ENCODE measurements at places on chromosomes 2 and 18.

GRCh38 chr2:239485622-239486021 is 84.8 kb upstream of the HDAC4 start:
- DNase-seq = no peak

GRCh38 chr18:46134920-46135675 is 30.9 kb downstream of the HAUS1 start:
- no peak for DNase-seq

- DNase-seq = no peak
Observed at GRCh38 chr2:223578846-223579245, 23.3 kb downstream of the SCG2 start.

DNA sequence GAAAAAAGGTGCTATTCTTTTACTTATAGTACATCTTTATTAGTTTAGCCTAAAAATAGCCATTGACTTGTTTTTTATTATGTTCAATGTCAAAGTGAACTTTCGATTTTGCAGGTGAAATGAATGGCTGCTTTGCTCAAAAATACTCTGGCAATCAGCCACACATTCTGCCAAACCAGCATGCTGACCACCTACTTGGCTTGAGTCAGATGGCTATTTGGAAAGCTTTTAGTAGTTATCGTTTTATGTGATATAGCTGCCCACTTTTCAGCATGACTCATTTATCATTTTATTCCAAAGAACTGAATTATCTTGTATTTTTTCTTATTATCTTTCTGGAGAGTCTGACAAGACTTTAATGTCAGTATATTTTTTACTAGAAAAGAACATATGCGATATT is 1615.8 kb upstream of the TMEFF2 start:
- DNase-seq = peak; percentile 2

- no peak for DNase-seq
Observed at GRCh38 chr2:96109361-96109680, 7.0 kb downstream of the ADRA2B start.

GRCh38 chr2:222361787-222362186 is 62.6 kb upstream of the SGPP2 start:
- no peak for DNase-seq

- no peak for DNase-seq
Observed at GRCh38 chr2:134283661-134284060, 29.8 kb downstream of the MGAT5 start.

GRCh38 chr18:26649193-26649543 is 100.8 kb upstream of the KCTD1 start:
- DNase-seq = no peak

- DNase-seq = no peak
Observed at GRCh38 chr18:48992791-48993555, 42.2 kb upstream of the SMAD7 start.

- DNase-seq = no peak
Observed at GRCh38 chr2:36798724-36799123, 102.2 kb downstream of the VIT start.

DNA sequence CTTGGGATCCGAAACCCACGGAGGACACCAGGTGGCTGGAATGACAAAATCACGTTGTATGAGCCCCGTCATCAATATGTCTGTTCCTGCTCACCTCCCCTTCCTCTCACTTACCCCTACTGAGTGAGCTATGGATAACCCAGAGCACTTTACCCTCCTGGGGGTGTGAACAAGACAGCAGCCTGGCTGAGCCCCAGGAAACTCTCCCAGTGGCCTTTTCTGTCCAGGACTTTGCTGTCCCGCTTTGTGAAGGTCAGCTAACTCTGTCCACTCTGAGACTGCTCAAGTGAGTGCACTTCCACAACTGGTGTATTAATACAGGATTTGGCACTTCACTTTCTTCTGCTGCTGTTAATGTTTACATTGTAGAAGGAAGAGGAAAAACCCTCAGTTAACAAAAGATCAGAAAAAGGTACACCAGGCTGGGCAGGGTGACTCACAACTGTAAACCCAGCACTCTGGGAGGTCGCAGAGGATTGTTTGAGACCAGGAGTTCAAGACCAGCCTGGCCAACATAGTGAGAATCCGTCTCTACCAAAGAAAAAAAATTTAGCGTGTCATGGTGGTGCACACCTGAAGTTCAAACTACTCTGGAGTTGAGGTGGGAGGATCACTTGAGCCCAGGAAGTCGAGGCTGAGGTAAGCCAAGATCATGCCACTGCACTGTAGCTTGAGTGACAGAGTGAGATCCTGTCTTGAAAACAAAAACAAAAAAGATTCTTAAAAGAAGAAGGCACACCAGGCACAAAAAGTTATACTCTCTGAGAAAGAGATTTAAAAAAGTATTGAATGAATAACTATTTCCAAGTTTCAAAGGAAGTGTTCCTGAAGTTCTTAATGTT is 90.3 kb downstream of the CLHC1 start:
- DNase-seq = no peak

DNA sequence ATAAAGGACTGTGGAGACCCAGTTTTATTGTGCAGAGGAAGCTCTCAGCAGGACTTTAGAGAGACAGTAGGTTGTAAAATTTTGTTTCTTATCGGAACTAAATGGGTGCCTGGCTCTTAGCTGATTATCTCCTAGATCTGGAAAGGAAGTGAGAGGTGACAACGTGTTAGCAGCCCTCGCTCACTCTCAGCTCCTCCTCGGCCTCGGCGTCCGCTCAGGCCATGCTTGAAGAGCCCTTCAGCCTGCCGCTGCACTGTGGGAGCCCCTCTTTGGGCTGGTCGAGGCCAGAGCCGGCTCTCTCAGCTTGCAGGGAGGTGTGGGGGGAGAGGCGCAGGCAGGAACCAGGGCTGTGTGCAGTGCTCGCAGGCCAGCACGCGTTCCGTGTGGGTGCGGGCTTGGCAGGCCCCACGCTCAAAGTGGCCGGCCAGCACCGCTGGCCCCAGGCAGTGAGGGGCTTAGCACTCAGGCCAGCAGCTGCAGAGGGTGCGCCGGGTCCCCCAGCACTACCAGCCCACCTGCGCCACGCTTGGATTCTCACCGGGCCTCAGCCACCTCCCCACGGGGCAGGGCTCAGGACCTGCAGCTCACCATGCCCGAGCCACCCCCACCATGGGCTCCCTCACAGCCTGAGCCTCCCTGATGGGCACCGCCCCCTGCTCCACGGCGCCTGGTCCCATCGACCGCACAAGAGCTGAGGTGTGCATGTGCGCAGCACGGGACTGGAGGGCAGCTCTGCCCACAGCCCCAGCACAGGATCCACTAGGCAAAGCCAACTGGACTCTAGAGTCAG is 4.6 kb upstream of the MFF start:
- DNase-seq = no peak

GRCh38 chr2:104434966-104435365 is 418.9 kb upstream of the POU3F3 start:
- no peak for DNase-seq

DNA sequence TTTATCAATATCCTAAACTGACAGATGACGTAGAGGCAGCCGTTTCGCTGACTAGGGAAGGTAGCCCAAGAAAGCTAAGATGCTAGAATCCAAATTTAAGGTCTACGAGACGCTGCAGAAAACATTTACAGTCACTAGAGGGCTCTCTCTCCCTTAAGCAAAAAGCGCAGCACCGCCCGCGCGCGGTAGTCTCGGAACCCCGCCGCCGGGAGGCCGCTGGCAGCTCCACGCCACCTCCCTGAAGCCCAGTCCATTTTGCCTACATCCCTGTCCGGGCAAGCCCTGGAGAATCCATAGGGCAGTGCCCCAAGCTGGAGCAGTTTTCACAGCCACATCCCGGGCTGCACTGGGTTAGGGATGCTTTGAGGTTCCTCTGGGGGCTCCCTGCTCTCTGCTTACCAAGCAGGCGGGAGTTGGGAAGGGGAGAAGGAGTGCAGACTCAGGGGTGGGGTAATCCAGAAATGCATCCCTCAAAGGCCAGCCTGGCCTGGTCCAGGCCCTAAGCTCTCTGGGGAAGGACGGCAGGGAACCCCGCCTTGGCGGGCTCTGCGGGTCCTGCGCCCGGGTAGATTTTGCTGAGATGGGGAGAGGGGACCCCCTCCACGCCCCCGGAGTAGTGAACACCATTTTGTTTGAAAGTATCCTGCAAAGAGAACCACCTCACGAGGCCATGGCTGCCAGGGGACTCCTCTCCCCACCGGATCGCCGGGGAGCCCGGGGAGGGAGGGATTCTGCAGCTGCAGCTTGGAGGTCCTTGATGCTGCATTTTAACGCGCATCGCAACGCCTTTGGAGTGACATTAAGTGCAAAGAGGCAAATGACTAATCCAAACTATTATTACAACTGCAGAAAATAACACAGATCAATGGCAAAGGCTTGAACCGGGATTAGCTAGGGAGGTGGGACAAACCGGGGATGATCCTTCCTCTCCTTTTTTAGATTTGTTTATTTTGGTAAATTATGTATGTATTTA is 1.3 kb upstream of the DPYSL5 start:
- peak; percentile 58 for DNase-seq

DNA sequence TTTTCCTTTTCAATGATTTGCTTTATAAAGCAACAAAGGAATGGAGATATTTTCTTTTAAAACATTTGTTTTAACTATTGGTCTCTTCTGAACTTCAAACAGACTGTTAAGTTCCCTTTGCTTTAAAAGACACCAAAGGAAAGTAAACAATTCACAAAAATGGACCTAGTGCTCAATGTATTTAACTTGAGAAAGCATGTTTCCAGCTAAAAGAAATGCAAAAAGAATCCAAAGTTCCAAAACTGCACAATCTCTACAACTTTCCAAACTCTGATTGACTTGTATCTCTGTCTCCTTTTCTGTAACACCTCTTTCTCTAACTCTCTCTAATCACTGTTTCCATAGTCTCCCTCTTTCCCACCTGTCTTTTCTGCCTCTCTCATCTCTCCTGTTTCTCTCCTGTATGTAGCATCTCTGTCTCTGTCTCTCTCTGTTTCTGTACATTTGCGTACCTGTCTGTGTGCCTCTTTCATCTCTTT is 295.7 kb upstream of the SESTD1 start:
- DNase-seq = no peak

GRCh38 chr2:17610521-17610920 is 70.0 kb downstream of the VSNL1 start:
- DNase-seq = no peak

DNA sequence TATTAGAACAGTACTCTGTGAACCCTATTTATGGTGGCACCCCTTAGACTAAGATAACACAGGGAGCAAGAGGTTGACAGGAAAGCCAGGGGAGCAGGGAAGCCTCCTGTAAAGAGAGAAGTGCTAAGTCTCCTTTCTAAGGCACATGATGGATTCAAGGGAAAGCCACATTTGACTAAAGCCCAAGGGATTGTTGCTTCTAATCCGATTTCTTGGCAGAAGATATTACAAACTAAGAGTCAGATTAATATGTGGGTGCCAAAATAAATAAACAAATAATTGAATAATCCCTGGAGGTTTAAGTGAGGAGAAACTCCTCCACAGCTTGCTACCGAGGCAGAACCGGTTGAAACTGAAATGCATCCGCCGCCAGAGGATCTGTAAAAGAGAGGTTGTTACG is 333.2 kb downstream of the SOX11 start:
- no peak for DNase-seq

GRCh38 chr2:37091873-37092272 is 7.6 kb downstream of the GPATCH11 start:
- DNase-seq = no peak
